A673 (cell line): ENCODE measurements at places on chromosomes 5 and 9. TPM values are rescaled to one million over a fixed set of nuclear protein-coding genes. Genes with fewer than 3 reads are reported as not detected.

B4GALT7 gene
- 15.0 and 17.3 TPM in 2 replicates for total RNA-seq

SV2C gene
- total RNA-seq = 3.1 and 4.1 TPM in 2 replicates

ANKRD34B gene
- total RNA-seq = not detected in 2 replicates

LHX3 gene
- 0.11 TPM in 1 of 2 replicates, not detected in the other for total RNA-seq

CFAP77 gene
- total RNA-seq = not detected in 2 replicates

SPATA31C1 gene
- total RNA-seq = not detected in 2 replicates

RNF180 gene
- total RNA-seq = 0.67 and 1.5 TPM in 2 replicates

IFNE gene
- not detected in 2 replicates for total RNA-seq

LVRN gene
- total RNA-seq = not detected in 2 replicates

MXD3 gene
- 15.1 and 19.4 TPM in 2 replicates for total RNA-seq

DNA sequence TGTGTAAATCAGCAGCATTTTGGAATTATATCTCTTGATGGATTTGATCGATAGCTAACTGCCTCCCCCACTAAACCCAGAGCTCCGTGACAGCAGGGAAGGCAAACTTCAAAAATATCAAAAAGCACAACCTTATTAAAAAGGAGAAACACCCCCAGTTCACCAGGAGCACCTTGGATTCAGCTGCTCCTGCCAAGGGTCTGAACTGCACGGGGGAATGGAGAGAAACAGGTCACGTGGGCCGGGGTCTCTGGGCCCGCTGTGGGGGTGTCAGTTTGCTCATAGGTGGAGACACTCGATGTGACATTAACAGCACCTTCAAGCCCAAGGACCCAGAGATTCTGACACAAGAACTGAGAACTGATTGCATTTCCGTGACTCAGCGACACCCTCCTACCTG, 1.1 kb upstream of the SLC34A1 start:
- DNase-seq = no peak
- H3K27ac ChIP-seq = no peak overlapping the region
- no peak overlapping the region for H3K4me3 ChIP-seq
- no peaks in the 10 kb centered on the region for H3K27me3 ChIP-seq
- no peaks in the 10 kb centered on the region for H3K4me1 ChIP-seq

DNA sequence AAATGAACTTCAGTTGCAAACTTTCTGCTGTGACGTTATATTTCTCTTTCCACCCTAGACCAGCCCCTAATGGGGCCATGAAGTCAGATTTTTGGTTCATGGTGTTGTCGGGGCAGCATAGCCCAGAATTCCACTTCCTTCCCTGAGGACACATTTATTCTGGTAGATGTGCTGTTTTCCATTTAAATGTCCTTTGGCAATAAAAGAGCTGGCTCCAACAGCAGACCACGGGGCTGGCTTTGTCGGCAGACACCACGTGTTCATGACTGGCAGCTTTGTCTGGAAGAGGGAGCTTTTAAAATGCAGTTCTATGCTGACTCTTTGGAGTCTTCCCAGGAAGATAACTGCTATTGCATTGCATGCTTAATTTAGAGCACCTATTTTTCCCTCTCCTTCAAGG, 17.6 kb upstream of the LCP2 start:
- no peak overlapping the region for H3K4me3 ChIP-seq
- no peak for DNase-seq
- no peak overlapping the region for H3K27ac ChIP-seq
- peaks cover 8% of the 10 kb centered on the region for H3K4me1 ChIP-seq

DNA sequence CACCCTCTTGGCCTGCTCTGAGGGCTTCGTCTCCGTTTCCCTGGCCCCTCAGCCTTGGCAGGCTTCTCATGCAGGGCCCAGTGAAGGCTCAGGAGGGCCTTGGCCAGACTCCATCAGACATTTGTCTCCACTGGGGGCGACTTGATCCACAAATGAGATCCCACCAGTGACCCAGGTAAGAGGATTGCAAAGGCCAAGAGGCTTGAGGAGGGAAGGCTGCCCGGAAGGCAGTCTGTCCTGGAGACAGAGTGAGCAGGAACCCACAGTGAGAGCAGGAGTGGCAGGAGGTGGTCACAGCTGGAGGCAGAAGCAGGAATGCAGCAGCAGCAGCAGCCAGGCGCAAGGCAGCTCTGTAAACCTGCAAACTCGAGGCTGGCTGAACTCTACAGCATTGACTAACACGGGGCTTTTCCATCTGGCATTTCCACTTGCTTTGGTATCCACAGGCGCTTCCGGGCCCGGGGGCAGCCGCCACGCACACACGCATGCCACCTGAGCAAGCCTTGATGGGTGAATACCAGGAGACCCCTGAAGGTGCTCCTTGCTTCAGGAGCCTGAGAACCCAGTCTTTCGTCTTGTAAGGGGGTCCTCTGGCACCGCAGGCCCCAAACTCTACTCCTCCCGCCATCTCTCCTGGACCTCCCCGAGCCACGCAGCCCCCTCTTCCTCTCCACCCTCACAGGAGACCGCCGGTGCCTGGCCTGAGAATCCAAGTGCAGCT, 14.7 kb downstream of the MGAT1 start:
- no peak overlapping the region for H3K27ac ChIP-seq
- DNase-seq = no peak
- no peaks in the 10 kb centered on the region for H3K4me1 ChIP-seq
- H3K36me3 ChIP-seq = peaks cover 16% of the 10 kb centered on the region
- H3K27me3 ChIP-seq = no peaks in the 10 kb centered on the region
- no peak overlapping the region for H3K4me3 ChIP-seq

- DNase-seq = no peak
- no peak overlapping the region for H3K27ac ChIP-seq
- no peaks in the 10 kb centered on the region for H3K36me3 ChIP-seq
- H3K27me3 ChIP-seq = no peaks in the 10 kb centered on the region
- no peaks in the 10 kb centered on the region for H3K4me1 ChIP-seq
Measured at GRCh38 chr9:32414856-32415255, 30.4 kb downstream of the ACO1 start.

DNA sequence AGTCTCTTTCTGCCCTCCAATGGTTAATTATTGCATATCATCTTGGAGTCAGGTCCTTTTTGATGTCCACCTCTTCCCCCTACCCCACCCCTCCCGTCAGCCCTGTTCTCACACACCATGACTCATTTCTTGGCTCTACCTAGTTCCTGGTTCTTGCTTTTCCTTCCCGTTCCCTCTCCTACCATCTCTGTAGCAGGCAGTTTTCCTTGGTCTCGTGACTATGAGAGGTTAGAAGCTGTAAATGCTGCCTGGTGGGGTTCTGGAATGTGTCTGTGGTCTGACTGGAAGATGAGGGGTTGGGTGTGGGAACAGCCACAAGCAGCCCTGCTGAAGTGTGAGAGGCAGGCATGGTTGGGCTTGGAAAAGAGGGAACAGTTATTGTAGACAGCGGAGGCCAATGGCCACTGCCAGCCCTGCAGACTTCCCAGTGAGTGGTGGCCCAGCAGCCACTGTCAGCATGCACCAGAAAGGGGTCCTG, 18.2 kb downstream of the SLC22A5 start:
- no peak overlapping the region for H3K27ac ChIP-seq
- H3K4me1 ChIP-seq = no peaks in the 10 kb centered on the region
- no peak for DNase-seq
- no peaks in the 10 kb centered on the region for H3K36me3 ChIP-seq
- H3K27me3 ChIP-seq = no peaks in the 10 kb centered on the region

DNA sequence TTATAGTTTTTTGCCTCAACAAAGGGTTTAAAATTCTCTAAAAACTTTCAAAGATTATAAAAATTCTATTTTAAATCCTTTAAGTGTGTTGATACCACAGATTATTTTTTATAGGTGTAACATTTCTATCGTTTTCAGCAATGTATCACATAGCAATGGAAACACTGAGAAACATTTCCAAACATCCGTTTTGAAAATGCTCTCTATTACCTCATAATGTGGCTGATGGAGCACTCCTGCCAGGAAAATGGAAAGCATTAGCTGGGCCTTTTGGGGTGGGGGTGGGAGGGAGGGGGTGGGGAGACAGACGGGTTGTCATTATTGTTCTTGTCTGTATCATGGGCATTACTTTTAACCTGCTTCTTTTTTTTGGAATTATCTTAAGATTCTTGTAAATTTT, 516.5 kb downstream of the ACTL7B start:
- H3K4me1 ChIP-seq = no peaks in the 10 kb centered on the region
- no peaks in the 10 kb centered on the region for H3K36me3 ChIP-seq
- DNase-seq = no peak
- no peak overlapping the region for H3K27ac ChIP-seq
- no peaks in the 10 kb centered on the region for H3K27me3 ChIP-seq

DNA sequence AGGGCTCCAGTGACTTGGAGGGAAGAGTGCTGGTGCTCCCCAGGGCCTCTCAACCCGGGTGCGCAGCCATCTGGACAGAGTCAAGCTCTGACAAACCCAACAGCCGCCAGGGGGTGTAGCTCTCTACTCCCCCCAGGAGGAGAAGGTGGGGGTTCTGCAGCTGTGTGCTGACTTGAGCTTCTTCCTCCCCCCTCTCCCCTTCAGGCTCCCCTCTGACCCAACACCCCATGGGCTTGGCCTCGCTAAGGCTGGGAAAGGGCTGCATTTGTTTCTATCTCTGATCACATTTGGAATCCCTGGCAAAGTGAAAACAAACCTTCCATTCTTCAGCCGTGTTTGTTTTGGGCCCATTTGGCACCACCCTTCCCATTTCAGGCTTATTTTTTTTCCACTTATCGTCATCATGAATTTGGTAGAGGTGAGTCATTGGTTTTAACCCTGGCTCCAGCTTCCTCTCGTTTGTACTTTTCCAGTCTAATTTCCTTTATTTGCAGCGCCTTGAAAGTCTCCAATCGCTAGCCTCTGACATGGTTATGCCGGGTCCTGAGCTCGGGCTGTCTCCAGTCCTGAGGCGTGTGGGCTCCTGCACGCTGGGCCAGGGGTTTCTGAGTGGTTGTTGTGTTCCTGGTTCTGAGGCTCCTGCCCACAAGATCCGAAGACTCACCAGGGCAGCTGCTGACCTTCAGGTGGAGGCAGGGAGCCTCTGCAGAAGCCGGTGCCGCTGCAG, 36.1 kb downstream of the DAP start:
- no peaks in the 10 kb centered on the region for H3K36me3 ChIP-seq
- H3K4me3 ChIP-seq = no peak overlapping the region

DNA sequence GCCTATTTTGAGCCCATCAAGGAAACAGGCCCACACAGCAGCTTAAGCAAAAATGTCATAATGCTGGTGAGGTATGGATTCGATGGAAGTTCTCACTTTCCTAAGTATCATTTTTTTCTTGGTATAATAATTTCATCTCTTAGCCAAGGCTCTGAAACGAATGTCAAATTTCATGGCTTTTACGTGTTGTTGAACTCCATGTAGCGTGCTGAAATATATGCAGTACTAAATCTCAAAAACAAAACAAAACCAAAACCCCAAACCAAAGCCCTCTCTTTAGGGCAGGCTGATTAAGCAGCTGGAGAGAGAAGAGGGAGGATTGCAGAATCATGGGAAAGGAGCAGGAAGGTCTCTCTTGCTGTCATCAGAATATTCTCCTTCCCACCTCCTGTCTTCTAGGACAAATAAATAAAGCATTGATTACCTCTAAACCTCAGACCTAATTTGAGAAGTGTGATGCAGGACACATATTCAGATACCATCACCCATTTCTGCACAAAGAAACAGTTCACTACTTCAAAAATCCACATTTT, 58.3 kb downstream of the TMEM174 start:
- no peak overlapping the region for H3K27ac ChIP-seq
- no peaks in the 10 kb centered on the region for H3K36me3 ChIP-seq
- DNase-seq = no peak

- peak; percentile 44 for DNase-seq
- peaks cover 13% of the 10 kb centered on the region for H3K36me3 ChIP-seq
- peak overlapping the region; percentile 54 for H3K27ac ChIP-seq
- no peaks in the 10 kb centered on the region for H3K27me3 ChIP-seq
- H3K4me3 ChIP-seq = no peak overlapping the region
Measured at GRCh38 chr5:61449804-61450492, 117.9 kb downstream of the ZSWIM6 start.

GRCh38 chr9:3058409-3058808, 214.5 kb upstream of the PUM3 start:
- no peaks in the 10 kb centered on the region for H3K4me1 ChIP-seq
- no peak overlapping the region for H3K27ac ChIP-seq
- DNase-seq = no peak
- no peak overlapping the region for H3K4me3 ChIP-seq

GRCh38 chr5:160773646-160774410, 78.2 kb downstream of the ATP10B start:
- H3K27ac ChIP-seq = no peak overlapping the region
- no peaks in the 10 kb centered on the region for H3K4me1 ChIP-seq
- no peak for DNase-seq
- H3K36me3 ChIP-seq = no peaks in the 10 kb centered on the region
- no peak overlapping the region for H3K4me3 ChIP-seq

DNA sequence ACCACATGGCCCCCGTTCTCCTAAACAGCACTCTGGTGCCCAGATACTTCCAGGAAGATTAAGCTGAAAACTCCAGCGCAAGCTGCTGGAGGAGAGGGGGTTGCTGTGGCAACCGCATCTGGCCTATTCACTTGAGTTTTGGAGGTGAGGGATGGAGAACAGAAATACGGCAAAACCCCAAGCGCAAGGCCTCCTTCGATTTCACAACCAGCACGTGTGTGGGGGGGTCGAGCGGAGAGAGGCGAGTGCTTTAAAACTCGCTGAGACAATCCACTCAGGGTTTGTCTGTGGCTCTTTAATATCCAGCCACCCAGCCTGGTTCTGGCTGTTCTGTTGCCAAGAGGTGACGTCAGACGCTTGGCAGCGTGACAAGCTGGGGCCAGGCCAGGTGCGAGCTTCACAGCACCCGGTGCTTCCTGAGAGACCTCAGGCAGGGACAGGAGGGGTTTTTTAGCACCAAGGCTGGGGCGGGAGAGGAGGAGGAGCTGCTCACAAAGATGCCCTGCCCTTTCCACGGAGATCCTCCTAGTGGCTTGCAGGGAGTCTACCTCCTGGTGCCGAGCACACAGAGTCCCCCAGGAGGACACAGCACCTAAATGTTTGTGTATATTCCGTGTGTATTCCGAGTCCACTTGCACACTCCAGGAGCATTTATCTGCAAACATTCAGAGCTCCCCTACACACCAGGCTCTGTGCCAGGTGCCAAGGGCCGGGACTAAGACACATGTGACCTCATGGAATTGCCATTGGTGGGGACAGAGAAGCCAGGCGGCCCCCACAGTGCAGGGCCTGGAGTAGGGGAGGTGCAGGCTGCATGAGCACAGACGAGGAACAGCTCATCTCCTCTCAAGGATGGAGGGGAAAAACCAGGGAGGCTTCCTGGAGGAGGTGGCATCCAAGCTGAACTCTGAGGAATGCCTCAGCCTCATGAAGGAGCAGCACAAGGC, 194.6 kb downstream of the OLFM1 start:
- DNase-seq = peak; percentile 51
- H3K27me3 ChIP-seq = no peaks in the 10 kb centered on the region
- H3K4me1 ChIP-seq = peaks cover 10% of the 10 kb centered on the region
- no peaks in the 10 kb centered on the region for H3K36me3 ChIP-seq
- H3K27ac ChIP-seq = no peak overlapping the region

DNA sequence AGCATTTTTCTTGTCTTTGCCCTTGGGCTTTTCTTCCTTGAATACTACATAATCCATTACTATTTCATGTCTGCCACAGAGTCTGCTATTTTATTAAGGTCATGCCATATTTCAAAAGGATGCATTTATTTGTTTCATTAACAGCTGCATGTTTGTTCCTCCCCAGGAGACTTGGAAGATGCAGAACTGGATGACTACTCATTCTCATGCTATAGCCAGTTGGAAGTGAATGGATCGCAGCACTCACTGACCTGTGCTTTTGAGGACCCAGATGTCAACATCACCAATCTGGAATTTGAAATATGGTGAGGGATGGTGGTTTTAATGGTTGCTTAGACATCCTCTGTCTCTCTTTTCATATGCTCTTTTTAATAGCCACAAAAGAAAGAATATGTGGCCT, 4.0 kb downstream of the IL7R start:
- H3K4me1 ChIP-seq = peaks cover 43% of the 10 kb centered on the region
- H3K4me3 ChIP-seq = no peak overlapping the region
- no peak overlapping the region for H3K27ac ChIP-seq
- no peaks in the 10 kb centered on the region for H3K27me3 ChIP-seq
- no peak for DNase-seq
